ENCODE measurements at places on chromosomes 16 and 17.
A peak's percentile ranks its signal among the peaks of the same experiment; 100 is the strongest.

DNA sequence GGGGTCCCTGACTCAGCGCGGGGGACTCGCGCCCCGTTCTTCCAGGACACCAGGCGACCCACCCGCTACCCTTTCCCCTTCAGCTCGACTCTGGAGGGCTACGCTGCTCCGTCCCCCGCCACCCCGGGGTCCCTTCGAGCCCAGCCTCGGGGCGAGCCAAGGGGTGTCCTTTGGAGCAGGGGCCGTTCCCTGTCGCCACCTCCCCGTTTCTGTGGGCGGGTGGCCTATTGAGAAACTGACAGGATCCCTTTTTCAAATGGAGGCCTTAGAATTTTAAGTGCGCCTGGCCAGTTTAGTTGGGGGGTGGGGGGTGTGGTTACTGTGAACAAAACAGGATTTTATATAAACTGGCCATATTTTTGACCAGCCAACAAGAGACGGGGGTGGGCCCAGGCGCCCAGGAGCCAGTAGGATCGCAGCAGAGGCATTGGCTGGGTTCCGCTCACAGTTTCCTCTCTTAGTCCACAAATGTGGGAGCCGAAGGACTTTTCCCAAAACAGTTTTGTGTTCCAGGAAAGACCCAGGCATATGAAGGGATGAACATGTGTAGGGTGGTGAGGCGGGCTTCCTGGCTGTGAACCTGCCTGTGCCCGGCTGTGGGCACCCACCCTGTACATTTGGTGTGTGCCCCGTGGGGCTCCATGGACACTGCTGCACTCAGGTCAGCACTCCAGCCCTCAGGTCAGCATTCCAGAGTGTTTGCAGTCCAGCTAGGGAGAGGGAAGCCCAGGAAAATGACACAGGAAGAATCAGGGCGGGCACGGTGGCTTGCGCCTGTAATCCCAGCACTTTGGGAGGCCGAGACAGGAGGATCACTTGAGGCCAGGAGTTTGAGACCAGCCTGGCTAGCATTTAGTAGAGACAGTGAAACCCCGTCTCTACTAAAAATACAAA lies 722 bp upstream of the TIMP2 start:
- DNase-seq, result peak; percentile 46

GRCh38 chr17:17367931-17368330 lies 64.8 kb downstream of the NT5M start:
- DNase-seq, result no peak

DNA sequence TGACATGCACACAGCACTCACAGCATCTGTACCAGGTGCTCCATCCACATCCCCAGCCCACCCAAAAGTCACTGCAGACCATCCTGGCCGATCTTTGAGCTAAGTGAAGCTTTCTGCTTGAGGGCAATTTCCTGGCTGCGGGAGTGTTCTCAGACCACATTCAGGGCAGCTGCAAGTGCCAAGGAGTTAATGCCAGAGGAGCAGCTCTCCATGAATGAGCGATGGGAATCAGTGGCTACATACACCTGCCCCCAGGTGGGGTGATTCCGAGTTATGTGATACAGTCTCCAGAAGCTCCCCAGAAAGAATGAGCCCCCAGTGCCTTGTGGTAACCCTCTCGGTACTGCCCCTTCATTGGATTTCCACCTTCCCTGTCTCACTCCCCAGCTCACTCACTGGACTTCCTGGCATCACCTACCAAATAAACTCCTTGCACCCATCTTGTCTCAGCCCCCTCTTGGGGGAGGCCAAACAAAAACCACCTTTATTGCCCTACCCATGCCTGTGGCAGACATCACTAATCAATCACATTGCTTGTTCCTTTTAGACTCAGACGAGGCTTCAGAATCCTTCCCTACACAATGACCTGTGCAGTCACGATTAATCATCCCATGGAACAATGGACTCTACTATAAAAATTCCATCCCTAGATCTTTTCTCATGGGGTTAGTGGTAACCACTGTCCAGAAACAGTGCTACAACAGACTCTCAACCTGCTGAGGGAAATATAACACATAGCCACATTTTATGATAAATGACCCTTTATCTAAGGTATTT lies 121.1 kb downstream of the IRX5 start:
- no peak for DNase-seq

DNA sequence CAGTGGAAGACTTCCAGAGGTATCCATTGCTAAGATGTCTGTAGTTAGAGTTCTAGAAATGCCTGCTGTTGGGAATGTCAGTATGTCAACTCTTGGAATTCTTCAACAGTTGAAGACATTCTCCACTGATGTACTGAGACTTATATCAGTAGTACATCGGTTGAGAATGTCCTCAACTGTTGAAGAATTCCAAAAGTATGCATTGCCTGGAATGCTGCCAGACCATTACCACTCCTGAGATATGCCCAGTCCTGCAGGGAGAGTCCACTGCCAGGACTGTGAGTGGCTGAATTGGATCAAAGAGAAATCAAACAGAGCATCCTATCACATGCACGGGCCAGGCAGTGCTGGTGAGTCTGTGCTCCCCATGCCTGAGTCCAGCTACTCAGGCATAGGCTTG lies 42.0 kb downstream of the IL21R start:
- no peak for DNase-seq

GRCh38 chr17:17403899-17404576 lies 72.8 kb upstream of the MED9 start:
- DNase-seq, result no peak

- no peak for DNase-seq
Measured at GRCh38 chr17:57370037-57370581, 113.8 kb downstream of the MSI2 start.

GRCh38 chr17:64196601-64197000 lies 66.5 kb downstream of the TEX2 start:
- no peak for DNase-seq

GRCh38 chr17:42159796-42160530 lies 5.2 kb upstream of the RAB5C start:
- no peak for DNase-seq

GRCh38 chr17:40134184-40134583 lies 6.2 kb upstream of the CASC3 start:
- no peak for DNase-seq

- DNase-seq, result no peak
Measured at GRCh38 chr16:23383881-23384280, 69.1 kb downstream of the COG7 start.

- no peak for DNase-seq
Measured at GRCh38 chr17:14469971-14470370, 169.1 kb downstream of the HS3ST3B1 start.

DNA sequence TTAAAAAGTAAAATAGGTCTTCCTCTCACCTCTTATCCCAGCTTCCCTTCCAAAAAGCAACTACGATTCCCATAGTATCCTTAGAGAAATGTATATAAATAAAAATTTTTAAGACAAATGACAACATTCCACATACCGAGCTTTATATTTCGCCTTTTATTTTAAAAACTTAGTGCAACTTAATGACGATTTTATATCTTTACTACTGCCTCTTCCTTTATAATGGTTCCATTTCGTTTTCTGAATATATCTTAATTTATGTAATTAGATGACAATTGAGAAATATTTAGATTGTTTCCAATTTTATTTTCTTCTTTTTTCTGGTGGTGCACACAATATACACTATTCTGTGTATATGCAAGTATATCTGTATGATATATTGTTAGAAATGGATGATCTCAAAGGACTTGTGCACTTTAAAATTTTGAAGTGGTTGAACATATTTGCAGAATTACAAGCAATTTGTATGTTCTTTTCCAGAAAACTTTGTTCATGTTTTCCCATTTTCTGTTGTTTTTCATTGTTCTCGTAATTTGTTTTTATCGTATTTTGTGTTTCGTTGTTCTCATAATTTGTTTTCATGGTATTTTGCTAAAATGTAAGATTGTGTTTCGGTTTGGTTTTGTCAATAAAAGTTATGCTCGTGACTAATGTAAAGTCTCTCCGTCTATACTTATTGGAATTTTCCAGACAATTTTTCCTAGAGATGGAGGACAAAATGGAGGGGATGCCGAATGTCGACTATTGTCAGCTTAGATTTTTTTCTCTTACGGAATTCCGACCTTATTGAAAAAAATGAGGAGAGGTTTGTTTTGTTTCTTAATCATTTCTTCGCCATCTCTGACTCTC lies 20.4 kb upstream of the HOXB13 start:
- DNase-seq, result no peak

DNA sequence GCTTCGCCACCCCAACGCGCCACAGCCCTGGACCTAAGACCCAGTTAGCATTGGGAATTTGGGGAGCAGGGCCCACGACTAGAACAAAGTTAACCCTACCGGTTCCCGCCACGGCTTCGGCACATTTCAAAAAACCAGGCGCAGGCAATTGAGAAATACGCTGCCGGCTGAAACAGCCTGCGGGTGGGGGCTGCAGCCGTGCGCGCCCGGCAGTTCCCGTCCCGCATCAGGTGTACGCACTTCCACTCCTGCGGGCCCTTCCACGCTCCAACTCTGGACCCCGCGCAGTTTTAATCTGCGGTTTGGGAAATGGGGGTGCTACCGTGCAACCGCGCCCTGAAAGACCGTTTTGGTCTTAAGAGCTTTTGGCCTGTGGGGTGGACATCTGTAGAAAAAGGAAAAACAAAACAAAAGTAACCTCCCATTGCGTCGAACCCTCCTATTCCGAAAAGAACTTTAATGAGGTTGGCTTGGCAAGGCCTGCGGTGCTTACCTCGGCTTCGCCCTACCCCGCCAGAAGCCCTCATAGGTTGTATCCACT lies 7.1 kb downstream of the IRX5 start:
- DNase-seq, result no peak

DNA sequence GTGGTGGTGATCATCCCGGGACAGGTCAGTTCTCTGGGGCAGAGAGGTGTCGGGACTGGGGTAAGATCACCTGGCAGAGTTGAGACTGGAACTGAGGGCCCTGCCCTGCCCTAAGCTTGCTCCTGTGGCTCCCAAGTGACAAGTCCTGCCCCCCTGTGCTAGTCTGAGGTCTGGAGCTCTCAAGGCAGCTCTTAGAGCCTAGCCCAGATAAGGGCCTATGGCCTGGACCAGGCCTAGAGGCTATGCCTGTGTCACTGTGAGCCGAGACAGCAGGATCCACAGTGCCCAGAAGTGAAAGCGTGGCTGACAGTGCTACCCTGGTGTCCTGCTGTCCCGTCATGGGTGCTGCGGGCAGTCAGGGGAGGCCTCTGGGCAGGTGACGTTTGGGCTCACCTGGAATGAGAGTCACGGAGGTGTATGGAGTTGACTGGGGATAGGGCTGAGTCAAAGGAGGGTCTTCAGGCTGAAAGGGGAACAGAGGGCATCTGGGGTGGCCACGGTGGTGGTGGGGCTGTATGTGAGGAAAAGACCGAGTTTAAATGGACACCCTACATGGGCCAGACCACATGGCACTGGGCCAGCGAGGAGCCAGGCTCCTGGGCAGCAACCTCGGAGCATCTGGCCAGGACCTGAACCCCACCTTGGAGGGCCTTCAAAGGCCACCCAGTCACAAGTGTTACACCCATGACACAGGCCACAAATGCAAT lies 5.5 kb downstream of the NATD1 start:
- no peak for DNase-seq

GRCh38 chr16:86926181-86927094 lies 348.1 kb downstream of the FOXL1 start:
- DNase-seq, result no peak

GRCh38 chr17:14428648-14429029 lies 127.8 kb downstream of the HS3ST3B1 start:
- DNase-seq, result no peak

DNA sequence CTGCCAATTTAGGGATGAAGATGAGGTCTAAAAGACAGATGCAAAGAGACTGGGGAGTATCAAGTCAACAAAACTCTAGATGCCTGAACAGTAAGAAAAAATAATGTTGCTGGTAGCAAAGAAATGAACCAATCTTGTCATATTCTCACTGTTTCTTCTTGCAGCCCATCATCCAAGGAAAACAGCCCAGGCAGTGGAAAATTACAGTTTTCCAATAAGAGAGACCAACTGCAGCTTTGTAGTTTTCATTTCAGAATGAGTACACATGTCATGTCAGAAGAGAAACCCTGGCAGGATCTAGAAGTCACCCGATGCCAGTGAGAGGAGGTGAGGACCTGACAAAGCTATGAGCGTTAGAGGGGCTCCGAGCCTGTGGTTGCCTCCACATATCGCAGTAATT lies 500.4 kb upstream of the PSMD7 start:
- no peak for DNase-seq

- DNase-seq, result no peak
Measured at GRCh38 chr17:66383333-66383732, 80.9 kb downstream of the PRKCA start.

- DNase-seq, result no peak
Measured at GRCh38 chr17:78935419-78936323, 10.5 kb upstream of the TIMP2 start.

DNA sequence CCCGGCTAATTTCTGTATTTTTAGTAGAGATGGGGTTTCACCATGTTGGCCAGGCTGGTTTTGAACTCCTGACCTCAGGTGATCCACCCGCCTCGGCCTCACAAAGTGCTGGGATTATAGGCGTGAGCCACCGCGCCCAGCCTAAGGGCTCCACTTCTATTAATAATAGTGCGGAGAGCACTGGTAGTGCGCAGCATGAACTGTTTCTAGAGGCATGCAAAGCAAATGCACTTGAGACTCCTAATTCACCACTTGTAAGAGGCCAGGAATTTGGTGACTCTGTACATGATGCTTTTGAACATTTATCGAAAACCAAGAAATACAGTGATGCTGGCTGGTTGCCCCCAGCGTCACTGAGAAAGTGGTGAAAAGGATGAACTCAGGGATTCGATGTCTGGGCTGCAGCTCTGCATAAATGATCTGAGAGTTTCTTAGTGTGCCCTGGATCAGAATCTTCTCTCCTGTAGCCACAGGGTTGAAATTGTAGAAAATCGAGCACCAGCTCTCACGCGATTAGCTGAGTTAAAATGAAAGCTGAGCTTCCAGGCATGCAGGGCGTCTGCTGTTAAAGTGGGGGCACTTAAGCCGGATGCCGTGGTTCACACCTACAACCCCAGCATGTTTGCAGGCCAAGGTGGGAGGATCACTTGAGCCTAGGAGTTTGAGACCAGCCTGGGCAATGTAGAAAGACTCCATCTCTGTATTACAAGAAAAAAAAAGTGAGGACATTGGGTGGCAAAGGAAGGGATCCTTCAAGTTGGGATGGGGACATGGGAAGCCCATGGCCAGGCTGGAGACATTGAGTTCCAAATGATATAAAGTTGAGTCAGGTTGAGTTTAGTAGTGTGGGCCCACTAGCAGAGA lies 4.8 kb downstream of the RNF213 start:
- DNase-seq, result no peak

- DNase-seq, result no peak
Measured at GRCh38 chr17:13024016-13024415, 6.2 kb upstream of the ELAC2 start.

DNA sequence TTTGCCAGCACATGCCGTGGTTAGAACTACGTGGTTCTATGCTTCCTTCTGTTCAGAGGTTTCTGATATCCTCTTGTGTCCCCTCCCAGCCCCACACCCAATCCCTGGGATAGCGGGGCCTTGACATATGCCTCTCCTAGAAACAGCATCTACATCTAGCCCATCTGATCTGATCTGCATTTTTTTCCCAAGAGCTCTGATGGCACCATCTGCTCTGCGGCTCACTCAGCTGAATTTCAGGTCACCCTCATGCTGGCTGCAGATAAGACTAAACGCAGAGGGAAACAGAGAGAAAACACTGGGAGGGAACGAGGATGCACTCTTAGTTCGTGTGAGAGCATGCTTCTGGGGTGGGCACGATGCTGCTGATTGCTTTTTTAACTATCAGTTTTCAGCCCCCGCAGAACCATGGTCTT lies 10.7 kb downstream of the WIPI1 start:
- no peak for DNase-seq

Data from C1 segment of cervical spinal cord (tissue), 14 donors.